Activated CD4-positive, alpha-beta T cell treated with anti-CD3 and anti-CD28 coated beads, Interleukin-2, amount 50 U/mL, for 1 hour (primary cell): ENCODE measurements at places on chromosomes 7 and 10.

DNA sequence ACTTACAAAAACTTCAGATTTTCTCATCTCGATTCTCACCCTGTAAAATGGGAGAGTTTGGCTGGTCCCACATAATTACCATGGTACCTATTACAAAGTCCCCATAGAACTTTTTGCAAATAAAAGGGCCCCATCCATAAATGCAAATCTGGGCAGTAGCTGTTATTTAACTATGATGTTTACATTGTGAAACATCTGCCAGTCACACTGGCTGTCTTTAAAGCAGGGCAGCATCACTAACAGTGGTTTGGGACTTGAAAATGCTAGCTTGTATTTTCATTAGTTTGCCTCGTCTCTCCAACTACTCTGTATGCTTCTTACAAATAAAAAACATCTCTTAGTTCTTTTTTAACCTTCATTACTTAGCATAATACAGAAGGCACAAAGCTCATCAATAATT lies 240.7 kb downstream of the FZD1 start:
- DNase-seq = no peak

- DNase-seq = no peak
Observed at GRCh38 chr7:3187444-3188040, 113.5 kb upstream of the SDK1 start.

DNA sequence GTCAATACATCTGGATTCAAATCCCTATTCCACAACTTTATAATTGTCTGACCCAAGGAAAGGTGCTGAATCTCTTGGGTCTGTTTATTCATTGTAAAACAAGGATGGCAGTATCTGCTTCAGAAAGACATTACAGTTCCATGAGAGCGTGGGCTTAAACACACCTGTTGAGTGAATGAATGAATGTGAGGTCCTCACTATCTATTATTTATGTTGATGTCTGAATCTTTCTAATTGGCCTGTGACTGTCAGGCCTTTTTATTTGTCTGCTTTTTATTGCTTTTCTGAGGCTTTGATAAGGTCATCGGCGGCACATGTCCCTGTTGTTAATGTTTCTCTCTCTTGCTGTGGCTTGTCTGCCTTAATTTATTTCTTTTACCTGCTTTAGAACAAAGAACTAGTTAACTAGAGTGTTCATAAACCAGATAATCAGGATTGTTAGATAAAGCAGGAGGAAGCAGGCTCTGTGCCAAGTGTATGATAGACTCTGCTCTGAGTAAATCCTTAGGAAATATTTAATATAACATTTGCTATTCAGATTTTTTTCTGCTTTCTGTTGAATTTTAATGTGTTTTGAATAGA lies 42.3 kb upstream of the CYCS start:
- DNase-seq = no peak

GRCh38 chr7:6273380-6273837 lies 985 bp upstream of the CYTH3 start:
- no peak for DNase-seq

- DNase-seq = no peak
Observed at GRCh38 chr7:25288556-25289307, 60.4 kb upstream of the NPVF start.

- DNase-seq = no peak
Observed at GRCh38 chr10:31219306-31219705, 99.7 kb upstream of the ZEB1 start.

GRCh38 chr10:79176052-79176501 lies 107.3 kb downstream of the ZMIZ1 start:
- DNase-seq = no peak

DNA sequence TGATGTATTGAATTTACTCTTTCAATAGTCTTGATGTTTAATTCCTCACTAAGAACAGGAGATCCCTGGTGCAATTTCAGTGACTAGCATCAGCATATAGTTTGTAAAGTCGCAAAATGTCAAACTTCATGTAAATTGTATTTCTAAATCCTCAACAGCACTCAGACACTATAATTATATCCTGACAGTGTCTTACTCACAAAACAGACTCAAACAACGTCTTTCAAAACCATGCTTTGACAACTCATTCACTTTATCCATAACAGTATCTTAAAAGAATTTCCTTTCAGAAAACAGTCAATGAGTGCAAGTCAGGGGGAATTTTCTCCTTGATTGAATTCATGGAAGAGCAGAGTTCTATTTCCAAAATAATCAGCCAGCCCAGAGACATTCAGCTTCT lies 20.8 kb downstream of the BAMBI start:
- no peak for DNase-seq

DNA sequence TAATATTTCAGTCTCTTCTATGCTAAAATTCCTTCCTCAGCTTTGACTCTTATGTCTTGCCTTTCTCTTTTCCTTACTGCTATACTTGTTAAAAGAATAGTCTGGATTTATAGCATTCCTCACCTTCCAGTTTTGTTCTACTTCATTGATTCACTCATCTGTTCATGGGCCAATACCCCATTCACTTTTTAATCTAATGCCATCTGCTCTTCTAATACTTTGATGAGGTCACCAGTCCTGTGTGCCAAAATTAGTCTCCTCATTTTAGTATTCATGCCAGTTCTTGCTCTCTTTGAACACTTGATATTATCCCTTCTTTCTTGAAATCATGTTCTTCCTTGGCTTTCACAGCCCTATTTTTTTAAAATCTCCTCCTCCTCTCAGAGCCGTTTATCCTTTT lies 19.3 kb downstream of the STK17A start:
- no peak for DNase-seq

DNA sequence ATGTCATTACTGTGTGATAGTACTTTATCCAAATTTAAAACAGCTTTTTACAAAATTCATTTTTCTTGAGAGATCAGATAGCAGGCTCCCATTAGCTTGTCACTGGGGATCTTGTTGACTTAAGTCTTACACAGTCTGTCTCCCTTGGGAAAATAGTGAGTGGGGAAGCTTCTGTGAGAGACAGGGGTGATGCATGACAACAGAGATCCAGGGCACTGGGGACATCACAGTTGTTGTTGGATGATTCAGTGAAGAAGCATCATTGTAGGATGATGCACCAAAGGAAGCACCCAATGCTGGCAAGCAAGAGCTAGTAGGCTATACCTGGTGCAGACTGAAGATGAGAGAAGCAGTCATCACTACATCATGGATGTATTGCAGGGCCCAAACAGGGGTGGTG lies 284.7 kb downstream of the HDAC9 start:
- DNase-seq = no peak

DNA sequence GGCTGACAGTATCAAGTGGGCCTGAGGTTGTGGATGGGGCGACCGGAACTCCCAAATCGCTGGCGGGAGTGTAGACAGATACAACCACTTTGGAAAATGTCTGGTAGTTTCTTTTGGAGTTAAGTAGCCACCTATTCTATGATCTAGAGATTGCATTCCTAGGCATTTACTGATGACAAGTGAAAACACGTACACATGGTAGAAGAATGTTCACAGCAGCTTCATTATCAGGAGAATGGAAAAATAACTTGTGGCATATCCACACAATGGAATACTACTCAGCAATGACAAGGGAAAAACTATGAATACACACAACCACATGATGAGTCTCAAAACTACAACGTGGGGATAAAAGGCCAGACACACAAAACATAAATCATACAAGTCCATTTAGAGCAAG lies 146.0 kb downstream of the MYOF start:
- no peak for DNase-seq

DNA sequence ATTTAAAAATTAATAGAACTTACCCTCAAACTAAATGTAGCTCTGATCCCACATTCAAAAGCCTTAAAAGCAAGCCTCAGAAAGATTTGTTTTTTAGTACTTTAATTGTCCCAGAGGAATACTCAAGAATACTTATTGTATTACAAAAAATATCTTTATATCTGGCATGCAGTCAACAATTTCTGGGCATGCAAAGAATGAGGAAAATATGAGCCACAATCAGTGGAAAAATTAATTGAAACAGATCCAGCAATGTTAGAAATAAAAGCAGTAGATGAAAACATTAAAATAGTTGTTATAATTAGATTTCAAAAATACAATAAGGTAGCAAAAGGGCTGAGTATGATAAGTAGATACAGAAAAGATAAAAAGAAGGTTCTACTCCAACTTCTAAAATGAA lies 154.7 kb downstream of the PON1 start:
- no peak for DNase-seq

DNA sequence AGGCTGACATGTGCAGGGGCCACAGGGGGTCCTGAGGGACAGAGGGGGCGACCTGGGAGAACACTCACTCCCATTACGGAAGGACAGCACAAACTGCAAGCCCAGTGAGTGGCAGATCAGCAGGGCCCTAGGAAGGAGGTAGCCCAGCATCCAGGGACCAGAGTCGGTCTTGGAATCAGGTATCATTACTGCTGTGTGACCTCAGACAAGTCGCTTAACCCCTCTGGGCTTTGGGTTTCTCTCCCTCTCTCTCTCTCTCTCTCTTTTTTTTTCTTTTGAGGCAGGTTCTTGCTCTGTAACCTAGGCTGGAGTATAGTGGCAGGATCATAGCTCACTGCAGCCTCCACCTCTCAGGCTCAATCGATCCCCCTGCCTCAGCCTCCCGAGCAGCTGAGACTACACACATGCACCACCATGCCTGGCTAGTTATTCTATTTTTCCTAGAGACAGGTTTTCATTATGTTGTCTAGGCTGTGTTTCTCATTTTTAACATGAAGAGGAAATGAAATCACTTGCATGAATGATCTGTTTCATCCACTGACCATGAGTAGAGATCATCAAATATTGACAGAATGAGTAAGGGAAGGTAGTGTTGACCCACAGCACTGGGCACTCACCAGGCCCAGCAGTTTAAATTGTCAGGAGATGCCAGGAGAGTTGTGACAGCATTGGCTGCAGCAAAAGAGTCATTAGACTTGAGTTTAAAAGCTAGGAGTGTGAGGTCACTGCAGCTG lies 49.4 kb downstream of the BUB3 start:
- DNase-seq = no peak

DNA sequence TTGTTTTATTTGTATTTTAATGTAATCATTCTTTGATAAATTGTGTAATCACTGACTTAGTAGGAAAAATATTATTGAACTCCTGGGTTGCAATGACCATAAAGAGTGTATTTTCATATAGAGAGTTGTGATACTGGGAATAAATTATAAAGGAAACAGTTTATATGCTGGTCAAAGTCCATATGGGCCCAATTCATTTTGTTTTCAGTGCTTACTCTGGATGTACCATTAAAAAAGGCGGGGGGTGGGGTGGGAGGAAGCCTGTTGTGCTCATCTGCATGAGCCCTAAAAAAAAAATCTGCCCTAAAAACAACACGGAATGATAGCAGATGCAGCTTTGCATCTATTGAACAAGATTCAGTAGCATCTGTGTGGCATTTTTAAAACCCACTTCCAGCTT lies 114.2 kb downstream of the BTRC start:
- no peak for DNase-seq

- DNase-seq = peak; percentile 5
Observed at GRCh38 chr10:12588091-12588860, 238.9 kb downstream of the CAMK1D start.

GRCh38 chr10:74924251-74924963 lies 98.0 kb downstream of the KAT6B start:
- no peak for DNase-seq

- DNase-seq = no peak
Observed at GRCh38 chr10:7794251-7795026, 6.5 kb downstream of the ATP5F1C start.

GRCh38 chr10:8211631-8212030 lies 157.1 kb downstream of the GATA3 start:
- DNase-seq = no peak

- no peak for DNase-seq
Observed at GRCh38 chr10:126895214-126895781, 9.9 kb upstream of the DOCK1 start.

DNA sequence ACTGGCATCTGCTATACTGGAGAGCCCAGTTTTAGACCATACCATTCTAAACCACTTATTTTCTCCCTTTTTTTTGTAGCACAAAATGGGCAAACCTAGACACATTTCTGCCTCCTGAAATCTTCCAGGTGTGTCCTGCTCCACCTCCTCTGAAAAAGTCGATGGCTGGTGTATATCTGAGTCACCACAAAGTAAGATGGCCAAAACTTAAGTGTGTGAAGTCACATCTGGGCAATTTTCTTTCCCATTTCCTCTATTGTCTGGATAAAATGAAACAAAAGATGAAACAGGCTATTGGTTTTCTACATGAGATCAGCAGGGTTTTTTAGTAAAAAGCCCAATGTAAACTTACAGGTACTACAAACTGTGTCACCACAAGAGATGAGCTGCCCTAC lies 65.5 kb downstream of the OSBPL3 start:
- DNase-seq = no peak

DNA sequence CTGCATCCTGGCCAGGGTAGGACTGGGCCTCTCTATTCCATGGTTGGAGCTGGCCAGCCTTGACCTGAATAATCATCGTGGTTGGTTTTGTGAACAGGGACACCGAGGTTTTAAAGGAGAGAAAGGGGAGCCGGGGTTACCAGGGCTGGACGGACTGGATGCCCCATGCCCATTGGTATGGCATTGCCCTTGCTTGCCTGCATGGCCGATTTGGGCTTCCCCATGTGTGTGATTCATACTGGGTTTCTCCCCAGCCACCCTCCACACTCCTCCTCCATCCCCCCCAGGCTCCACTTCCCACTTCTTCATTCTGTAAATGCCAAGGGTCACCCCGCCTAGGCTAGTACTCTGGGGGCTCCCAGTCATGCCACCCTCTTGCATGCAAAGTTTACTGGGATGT lies 98.8 kb upstream of the MACROH2A2 start:
- no peak for DNase-seq

- DNase-seq = no peak
Observed at GRCh38 chr7:143426479-143427142, 16.6 kb upstream of the TAS2R60 start.

DNA sequence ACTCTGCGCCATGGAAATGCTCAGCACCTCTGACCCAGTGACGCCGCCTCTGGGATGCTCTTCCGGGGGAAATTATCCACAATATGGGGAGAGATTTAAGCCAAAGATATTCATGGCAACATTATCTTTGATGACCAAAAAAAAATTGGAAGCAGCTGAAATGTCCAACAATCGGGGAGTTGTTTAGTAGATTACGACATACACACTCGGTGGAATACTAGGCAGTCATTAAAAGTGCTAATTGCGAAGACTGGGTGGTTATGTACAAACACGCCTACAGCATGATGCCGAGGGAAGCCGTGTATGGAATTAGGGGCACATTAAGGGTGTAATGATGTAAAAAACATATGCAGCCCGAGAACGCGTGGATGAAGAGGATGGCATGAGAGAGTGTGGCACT lies 75.2 kb downstream of the UNCX start:
- DNase-seq = no peak

GRCh38 chr7:159042581-159043101 lies 102.0 kb downstream of the VIPR2 start:
- DNase-seq = no peak
